ENCODE measurements at places on chromosomes 12 and 14. TPM values are rescaled to one million over a fixed set of nuclear protein-coding genes. Genes with fewer than 3 reads are reported as not detected.

GRCh38 chr14:33120966-33121365 is 182.3 kb downstream of the NPAS3 start:
- H3K27me3 ChIP-seq, result no peaks in the 10 kb centered on the region
- no peak overlapping the region for H3K27ac ChIP-seq
- no peak for DNase-seq
- no peaks in the 10 kb centered on the region for H3K4me1 ChIP-seq
- H3K36me3 ChIP-seq, result no peaks in the 10 kb centered on the region

- H3K4me1 ChIP-seq, result no peaks in the 10 kb centered on the region
- no peak overlapping the region for H3K4me3 ChIP-seq
- H3K36me3 ChIP-seq, result no peaks in the 10 kb centered on the region
- no peak overlapping the region for H3K27ac ChIP-seq
- no peak for DNase-seq
Measured at GRCh38 chr14:46672128-46672527, 20.5 kb upstream of the RPL10L start.

- H3K27ac ChIP-seq, result no peak overlapping the region
- H3K36me3 ChIP-seq, result no peaks in the 10 kb centered on the region
- peak; percentile 26 for DNase-seq
- H3K27me3 ChIP-seq, result no peaks in the 10 kb centered on the region
Measured at GRCh38 chr12:63845726-63846125, 1.2 kb downstream of the SRGAP1 start.

HSP90B1 gene
- 390 TPM for total RNA-seq

NYNRIN gene
- total RNA-seq, result 49.8 TPM

TPI1 gene
- 507 TPM for total RNA-seq

LRIG3 gene
- 111 TPM for total RNA-seq

Data from lung (tissue), 17 donors.